ENCODE measurements at places on chromosomes 1 and 21. TPM values are rescaled to one million over a fixed set of nuclear protein-coding genes. Genes with fewer than 3 reads are reported as not detected.

- DNase-seq: no peak
Observed at GRCh38 chr1:69506311-69506710, 61.4 kb upstream of the LRRC7 start.

ZFP69 gene
- 3.0 TPM for total RNA-seq

DNA sequence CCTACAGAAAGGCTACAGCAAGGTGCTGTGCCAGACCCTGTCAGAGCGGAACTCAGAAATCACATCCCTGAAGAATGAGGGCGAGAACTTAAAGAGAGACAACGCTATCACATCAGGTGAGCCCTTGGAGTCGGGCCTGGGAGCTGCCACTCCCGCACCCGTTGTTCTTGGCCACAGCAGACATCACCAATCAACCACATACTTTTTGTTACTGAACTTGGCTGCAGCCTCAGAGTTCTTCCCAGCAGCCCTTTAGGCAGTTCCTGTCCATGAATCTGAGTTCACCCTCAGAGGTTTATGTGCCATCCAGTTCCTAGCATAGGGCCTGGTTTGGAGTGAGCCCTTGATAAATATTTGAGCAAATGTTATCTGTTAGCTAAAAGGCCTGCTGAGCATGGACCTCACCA lies 61.6 kb downstream of the FHAD1 start:
- no peak for DNase-seq

GRCh38 chr1:211609120-211610024 lies 30.4 kb upstream of the SLC30A1 start:
- no peak for DNase-seq

DNA sequence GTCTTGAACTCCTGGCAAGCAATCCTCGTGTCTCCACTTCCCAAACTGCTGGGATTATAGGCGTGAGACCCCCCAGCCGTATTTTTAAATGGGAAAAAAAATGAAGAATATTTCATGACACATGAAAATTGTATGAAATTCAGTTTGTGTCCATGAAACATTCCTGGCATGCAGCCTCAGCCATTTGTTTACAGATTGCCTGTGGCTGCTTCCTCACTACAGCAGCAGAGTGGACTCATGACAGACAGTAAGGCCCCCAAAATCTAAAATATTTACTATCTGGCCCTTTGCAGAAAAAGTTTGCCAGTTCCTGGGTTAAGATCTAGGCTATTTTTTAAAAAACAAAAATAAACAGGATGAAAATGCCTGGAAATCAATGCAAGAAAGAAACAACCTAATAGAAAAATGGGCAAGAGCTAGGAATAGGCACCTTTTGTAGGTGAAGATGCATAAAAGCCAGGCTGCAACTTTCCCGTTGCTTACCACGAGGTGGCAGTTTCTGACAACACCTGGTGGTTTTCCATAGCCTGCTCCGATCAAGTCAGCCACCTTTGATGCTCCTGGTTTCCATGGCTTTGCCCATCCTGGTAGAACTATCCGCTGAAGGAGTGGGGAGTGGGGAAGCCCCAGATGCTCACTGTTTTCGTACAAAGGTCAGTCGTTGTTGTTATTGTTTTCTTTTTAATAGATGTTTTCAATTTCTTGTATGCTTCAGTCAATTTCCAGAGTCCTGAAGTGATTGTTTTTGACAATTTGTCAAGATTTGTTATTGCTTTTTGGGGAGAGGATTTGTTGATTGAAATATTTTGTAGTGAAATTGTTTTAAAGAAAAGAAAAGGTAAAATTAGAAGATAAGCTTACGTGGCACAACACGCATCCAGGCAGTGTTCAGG lies 24.3 kb downstream of the UBE2Q1 start:
- DNase-seq: no peak

RNU1-1 gene
- total RNA-seq: 6,165 TPM

- no peak for DNase-seq
Observed at GRCh38 chr1:155085504-155086127, 7.0 kb downstream of the EFNA3 start.

- no peak for DNase-seq
Observed at GRCh38 chr21:29237110-29238052, 61.3 kb upstream of the BACH1 start.

PMF1 gene
- 46.4 TPM for total RNA-seq
